Diencephalon (tissue), 1 donor: ENCODE measurements at places on chromosomes 7 and 10. TPM values are rescaled to one million over a fixed set of nuclear protein-coding genes. Genes with fewer than 3 reads are reported as not detected.

Gene MYO3A
- 9.7 TPM for total RNA-seq

Gene POU6F2
- total RNA-seq, result 2.1 TPM

Gene SLC26A4
- total RNA-seq, result 0.69 TPM

Gene AKR1D1
- total RNA-seq, result not detected

Gene MNX1
- total RNA-seq, result not detected

Gene SP4
- total RNA-seq, result 57.4 TPM

Gene LIPJ
- 1.6 TPM for total RNA-seq

Gene SPDYE11
- total RNA-seq, result not detected

Gene NPFFR1
- total RNA-seq, result 5.1 TPM

Gene ZEB1
- 107 TPM for total RNA-seq

Gene ARHGEF35
- total RNA-seq, result 1.4 TPM

Gene TMEM236
- total RNA-seq, result 0.23 TPM

Gene SPDYE8
- total RNA-seq, result 0.46 TPM

Gene VTI1A
- 66.0 TPM for total RNA-seq

Gene EXOC6
- 79.1 TPM for total RNA-seq

Gene DGKI
- 93.9 TPM for total RNA-seq

Gene TMEM229A
- total RNA-seq, result 4.6 TPM

Gene CALCR
- 5.1 TPM for total RNA-seq

Gene ZNF746
- 19.6 TPM for total RNA-seq

Gene CFAP46
- total RNA-seq, result 9.2 TPM

Gene SYT15
- total RNA-seq, result 2.1 TPM

Gene BLNK
- total RNA-seq, result 0.23 TPM

Gene GPRIN2
- total RNA-seq, result 31.8 TPM

Gene LIPN
- total RNA-seq, result not detected

Gene SORCS3
- 25.8 TPM for total RNA-seq

Gene TRIM73
- 4.4 TPM for total RNA-seq

Gene AOC1
- not detected for total RNA-seq

Gene CLDN3
- total RNA-seq, result 0.69 TPM
